ENCODE measurements at places on chromosomes 12 and 14. TPM values are rescaled to one million over a fixed set of nuclear protein-coding genes. Genes with fewer than 3 reads are reported as not detected.

DNA sequence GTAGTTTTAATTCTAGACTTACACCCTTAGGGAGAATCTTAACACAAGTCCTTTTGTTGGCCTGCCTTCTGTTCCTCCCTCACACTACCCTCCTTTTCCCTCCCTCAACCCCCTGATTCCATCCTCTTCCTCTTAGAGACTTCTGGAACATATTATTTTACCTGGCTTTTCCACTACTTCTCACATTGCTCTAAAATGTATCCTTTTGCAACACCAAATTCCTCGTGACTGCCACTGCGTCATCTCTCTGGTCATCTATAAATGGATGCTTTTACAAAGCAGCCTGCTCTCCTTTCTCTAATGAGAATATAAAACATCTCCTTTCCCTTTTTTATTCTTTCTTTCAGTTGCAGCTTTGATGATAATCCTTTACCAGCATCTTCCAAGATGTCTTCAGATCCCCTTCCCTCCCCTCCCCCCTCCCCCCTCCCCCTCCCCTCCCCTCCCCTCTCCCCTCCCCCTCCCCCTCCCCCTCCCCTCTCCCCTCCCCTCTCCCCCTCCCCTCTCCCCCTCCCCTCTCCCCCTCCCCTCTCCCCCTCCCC, 93.6 kb downstream of the DIP2B start:
- H3K4me3 ChIP-seq: no peak overlapping the region
- H3K27ac ChIP-seq: peak overlapping the region; percentile 57
- no peaks in the 10 kb centered on the region for H3K27me3 ChIP-seq
- peaks cover 14% of the 10 kb centered on the region for H3K4me1 ChIP-seq
- no peak for DNase-seq
- H3K36me3 ChIP-seq: no peaks in the 10 kb centered on the region

DNA sequence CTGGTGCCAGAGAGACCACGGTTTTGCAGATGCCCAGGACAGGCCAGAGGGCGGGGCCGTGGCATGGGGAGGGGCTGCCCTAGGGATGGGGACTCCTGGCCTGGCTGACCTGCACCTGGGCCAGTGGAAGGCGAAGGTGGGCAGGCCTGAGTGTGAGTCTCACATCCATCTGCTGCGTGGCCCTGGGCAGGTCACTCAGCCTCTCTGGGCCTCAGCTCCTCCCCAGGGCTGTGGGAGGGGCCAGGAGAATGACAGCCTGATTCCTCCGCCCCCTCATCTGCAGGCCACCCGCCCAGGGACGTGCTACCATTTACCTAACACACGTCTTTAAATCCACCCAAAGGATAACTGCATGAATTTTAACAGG, 90.9 kb downstream of the GALNT9 start:
- H3K27ac ChIP-seq: no peak overlapping the region
- H3K36me3 ChIP-seq: no peaks in the 10 kb centered on the region
- H3K27me3 ChIP-seq: no peaks in the 10 kb centered on the region
- no peak overlapping the region for H3K4me3 ChIP-seq
- no peak for DNase-seq

DNA sequence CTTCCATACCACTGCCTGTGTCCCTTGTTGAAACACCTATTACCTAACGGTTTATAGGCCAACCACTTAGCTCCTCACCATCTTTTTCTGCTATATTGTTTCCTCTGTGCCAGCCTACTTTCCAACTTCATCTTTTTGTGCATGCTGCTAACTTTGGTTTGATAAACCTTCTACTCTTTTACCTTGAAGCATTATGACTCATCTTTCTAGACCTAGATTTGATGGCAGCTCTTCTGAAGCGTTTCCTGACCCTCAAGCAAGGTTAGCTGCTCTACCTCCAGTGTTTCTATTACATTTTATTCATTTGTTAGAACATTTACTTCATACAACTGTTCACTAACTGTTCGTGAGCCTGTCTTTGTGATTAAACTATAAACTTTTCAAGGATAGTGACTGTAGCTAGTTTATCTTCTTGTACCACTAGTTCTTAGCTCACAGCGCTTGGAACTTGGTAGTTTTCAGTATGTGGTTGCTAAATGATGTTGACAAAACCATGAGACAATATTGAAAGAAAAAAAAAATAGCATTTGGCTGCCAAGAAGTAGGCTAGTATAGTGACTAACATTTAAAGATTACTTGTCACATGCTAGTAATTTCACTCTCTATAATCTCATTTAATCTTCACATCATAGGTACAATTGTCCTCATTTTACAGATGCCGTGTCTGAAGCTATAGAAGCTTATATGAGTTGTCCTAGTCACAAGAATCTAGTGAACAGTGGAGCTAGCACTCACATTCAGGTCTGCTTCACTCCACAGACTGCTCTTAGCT, 79.5 kb downstream of the APAF1 start:
- H3K36me3 ChIP-seq: peaks cover 31% of the 10 kb centered on the region
- peaks cover 20% of the 10 kb centered on the region for H3K4me1 ChIP-seq
- no peaks in the 10 kb centered on the region for H3K27me3 ChIP-seq
- H3K4me3 ChIP-seq: no peak overlapping the region

DNA sequence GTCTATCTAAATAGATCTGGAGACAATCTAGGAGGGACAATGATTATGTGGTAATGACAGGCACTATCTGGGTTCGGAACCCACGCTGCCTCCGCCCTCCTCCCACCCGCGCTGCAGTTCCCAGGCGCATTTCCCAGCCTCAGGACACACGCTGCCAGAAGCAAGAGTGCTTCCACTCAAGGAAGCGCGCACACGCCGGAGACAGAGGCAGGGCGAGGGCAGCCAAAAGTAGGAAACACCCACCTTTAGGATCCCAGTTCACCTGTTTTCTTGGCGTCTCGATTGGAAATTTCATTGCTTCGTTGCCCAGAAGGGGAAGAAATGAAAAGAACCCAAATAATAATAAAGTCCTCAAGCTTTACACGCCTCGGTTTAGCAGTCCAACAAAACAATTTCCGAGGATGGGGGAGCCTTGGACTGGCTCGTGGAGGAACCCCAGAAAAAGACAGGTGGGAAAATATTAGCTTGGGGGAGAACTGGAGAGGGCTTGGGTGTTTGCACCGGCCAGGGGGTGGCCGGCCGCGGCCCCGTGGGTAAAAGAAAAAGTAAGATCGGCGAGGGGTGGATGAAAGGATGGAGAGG, 474 bp downstream of the KCNK10 start:
- H3K4me1 ChIP-seq: no peaks in the 10 kb centered on the region
- no peak overlapping the region for H3K27ac ChIP-seq
- no peak for DNase-seq
- H3K27me3 ChIP-seq: peaks cover 59% of the 10 kb centered on the region

DNA sequence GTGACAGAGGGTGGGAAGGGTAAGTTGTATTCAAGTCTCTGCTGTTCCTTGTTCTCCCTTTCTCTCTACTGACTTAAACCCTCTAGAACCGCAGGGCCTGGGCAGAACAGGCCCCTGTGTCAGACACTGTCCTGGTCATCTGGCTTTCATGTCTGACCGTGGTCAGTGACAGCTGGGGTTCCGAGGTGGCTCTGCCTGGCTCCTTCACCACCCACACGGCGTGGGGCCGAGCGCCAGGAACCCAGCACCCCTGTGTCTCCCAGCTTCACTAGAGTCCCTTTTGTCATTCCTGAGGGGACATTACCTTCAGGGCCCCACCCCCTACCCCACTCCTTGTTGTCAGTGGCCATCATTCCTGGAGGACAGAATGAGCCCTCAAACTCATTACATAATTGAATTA, 168.9 kb downstream of the ADGRD1 start:
- no peaks in the 10 kb centered on the region for H3K36me3 ChIP-seq
- H3K4me1 ChIP-seq: no peaks in the 10 kb centered on the region
- H3K27me3 ChIP-seq: no peaks in the 10 kb centered on the region
- DNase-seq: no peak
- H3K4me3 ChIP-seq: no peak overlapping the region
- H3K27ac ChIP-seq: no peak overlapping the region

DNA sequence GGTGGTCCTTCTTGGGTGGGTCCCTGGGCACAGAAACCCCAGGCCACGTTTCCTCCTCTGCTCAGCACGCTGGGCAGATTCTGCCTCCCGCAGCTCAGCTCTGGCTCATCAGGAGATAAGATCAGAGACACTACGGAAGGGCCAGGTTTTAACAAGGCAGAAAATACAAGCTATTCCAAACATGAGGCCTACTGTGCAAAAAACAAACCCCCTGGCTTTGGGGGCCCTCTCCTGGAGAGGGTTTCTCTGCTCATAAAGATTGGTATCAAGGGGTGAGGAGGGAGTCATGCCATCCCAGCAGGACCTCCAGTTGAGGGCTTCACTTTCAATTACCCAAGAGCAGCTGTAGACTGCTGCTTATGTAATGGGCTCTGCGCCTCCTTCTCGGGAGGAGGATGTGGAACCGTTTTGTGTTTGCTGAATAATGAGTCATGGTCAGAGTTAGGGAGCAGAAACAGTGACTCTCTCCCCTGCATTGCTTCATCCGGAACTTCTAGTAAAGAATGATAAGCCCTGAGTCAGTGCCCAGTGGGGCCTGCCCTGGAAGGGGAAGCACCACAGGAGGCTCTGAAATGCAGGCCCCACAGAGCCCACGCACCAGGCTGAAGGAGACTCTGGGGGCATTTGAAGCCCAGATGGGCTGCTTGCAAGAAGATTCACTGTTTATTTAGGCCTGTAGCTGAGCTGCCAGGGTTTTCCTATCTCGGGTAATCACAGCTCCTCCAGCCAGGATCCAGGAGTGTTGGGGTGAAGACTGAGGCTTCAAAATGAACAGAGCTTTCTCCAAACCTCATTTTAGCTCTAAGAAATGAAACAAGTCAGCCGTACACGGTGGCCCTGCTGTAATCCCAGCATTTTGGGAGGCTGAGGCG, 79.3 kb downstream of the SSPN start:
- peak overlapping the region; percentile 86 for H3K27ac ChIP-seq
- H3K27me3 ChIP-seq: no peaks in the 10 kb centered on the region
- peaks cover 43% of the 10 kb centered on the region for H3K4me1 ChIP-seq
- H3K36me3 ChIP-seq: no peaks in the 10 kb centered on the region

PELI2 gene
- total RNA-seq: 5.3 TPM

OR4E2 gene
- total RNA-seq: not detected

TMTC2 gene
- total RNA-seq: 1.7 TPM

KCNC2 gene
- not detected for total RNA-seq

A2ML1 gene
- not detected for total RNA-seq

PTPRQ gene
- 0.18 TPM for total RNA-seq

All from astrocyte (in vitro differentiated cells and primary cell).